ENCODE measurements at places on chromosomes 3 and 15. TPM values are rescaled to one million over a fixed set of nuclear protein-coding genes. Genes with fewer than 3 reads are reported as not detected.

SLC35G2 gene
- 15.0 TPM for total RNA-seq

SAMMSON gene
- total RNA-seq: not detected

GNAT1 gene
- total RNA-seq: not detected

ONECUT1 gene
- total RNA-seq: 0.18 TPM

STAG1 gene
- total RNA-seq: 43.7 TPM

WNT5A gene
- total RNA-seq: 0.54 TPM

GOLGA8R gene
- total RNA-seq: 0.80 TPM

DNA sequence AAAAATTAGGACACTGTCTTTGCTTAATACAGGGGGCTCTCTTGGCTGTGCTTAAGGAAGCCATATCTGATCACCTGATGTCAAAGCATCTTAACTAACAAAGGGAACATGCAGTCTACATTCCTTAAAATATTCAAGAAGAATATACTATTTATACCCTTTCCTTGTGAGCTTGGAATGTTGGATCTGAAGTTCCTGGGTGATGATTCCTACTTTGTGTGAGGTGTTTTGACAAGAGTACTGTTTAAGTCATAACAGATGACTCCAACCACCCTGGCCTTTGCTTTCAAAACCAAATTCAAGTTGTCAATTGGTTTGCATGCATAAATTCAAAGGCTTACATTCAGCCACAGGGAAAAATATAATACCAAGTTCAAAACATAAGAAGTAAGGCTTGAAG, 862.7 kb upstream of the SEMA6D start:
- DNase-seq: no peak

- DNase-seq: no peak
These were observed 62.7 kb upstream of the BLM start for GRCh38 chr15:90654233-90655136.

- DNase-seq: no peak
These were observed 119.2 kb downstream of the PTPRG start for GRCh38 chr3:61680617-61681016.

GRCh38 chr3:57864853-57865252, 108.7 kb downstream of the SLMAP start:
- DNase-seq: no peak

DNA sequence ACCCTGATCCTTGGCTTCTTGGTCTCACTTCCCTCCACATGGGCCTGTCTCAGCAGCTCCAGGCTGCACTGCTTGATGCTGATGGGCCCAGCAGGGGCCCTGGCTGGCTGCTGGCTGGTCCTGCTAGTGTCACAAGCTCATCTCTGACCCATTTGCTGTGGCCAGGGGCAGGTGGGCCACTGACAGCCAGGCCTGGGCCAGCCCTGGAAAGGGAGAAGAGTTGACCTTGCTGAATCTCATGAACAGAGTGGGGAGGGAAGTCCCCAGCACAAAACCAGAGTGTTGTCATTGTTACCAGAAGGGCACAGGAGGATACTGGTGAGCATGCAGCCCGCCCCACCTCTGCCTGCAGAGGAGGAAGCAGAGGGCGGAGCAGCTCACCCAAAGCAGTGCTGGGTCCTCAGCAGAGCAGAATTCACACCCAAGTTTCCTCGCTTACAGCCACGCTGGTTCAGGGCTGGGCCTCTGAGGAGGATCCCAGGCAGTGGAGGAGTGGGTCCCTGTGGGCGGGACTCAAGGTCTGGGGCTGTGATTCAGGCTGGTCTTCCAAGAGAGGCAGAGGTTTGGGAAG, 7.6 kb upstream of the KLF15 start:
- DNase-seq: no peak

GRCh38 chr3:121998611-121999473, 23.2 kb downstream of the ILDR1 start:
- no peak for DNase-seq

DNA sequence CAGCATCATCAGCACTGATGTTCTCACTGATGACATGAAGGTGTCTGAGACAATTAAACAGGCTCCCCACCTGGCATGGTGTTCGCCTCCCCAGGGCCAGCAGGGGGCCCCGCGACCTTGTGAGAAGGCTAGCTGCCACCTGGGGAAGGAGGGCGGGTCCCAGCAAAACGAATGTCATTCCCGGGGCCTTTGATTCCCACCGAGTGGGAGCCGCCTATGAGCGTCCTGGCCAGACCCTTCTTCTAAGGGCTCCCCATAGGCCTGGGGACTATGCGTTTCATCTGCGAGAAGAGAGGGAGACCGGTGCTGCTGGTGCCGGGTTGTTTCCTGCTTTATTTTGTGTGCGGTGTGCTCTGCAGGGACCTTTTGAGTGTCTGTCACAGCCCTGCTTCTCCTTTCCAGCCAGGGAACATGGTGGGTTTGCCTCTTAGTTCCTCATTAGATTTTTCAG, 20.5 kb upstream of the MINDY4B start:
- DNase-seq: peak; percentile 8

DNA sequence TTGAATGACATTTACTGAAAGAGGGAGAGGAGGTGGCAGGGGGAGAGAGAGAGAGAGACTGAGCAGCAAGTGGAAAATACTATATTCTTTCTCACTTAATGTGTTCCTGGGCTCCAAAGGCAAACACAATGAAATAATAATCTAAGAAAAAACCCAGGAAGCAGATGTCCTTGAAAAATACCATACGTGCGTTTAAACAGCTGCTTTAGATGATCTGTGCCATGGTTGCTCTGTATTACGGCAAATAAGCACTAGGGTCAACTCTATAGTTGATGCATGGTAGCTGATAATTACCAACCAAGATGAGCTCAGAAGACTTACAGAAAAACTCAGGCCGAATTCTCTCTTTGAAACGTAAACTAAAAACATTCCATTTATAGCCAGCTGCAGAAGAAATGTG, 410.3 kb upstream of the TBL1XR1 start:
- DNase-seq: no peak
